Pulmonary artery endothelial cell (primary cell): ENCODE measurements at places on chromosomes 16 and 17.
A peak's percentile ranks its signal among the peaks of the same experiment; 100 is the strongest.

GRCh38 chr16:13873835-13874438 lies 46.0 kb upstream of the ERCC4 start:
- DNase-seq: no peak

GRCh38 chr17:29563816-29564215 lies 3.0 kb downstream of the ABHD15 start:
- no peak for DNase-seq

DNA sequence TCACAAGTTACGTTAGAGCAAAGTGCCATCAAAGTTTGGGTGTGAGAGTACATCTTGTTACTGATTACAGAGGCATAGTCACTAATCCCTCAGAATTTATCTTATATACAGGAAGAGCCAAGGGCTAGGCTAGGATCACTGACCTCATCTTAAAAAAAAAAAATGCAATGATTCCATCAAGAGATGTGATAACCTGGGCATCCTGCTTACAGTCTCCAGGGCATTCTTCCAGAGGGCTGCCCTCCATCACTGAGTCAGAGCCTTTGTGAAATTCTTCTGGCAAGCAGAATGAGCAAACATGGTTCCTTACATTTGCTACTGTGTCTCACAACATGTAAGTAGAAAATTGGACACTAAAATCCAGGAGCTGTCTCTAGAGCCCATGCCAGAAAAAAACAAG lies 410.6 kb downstream of the ZFHX3 start:
- peak; percentile 11 for DNase-seq

DNA sequence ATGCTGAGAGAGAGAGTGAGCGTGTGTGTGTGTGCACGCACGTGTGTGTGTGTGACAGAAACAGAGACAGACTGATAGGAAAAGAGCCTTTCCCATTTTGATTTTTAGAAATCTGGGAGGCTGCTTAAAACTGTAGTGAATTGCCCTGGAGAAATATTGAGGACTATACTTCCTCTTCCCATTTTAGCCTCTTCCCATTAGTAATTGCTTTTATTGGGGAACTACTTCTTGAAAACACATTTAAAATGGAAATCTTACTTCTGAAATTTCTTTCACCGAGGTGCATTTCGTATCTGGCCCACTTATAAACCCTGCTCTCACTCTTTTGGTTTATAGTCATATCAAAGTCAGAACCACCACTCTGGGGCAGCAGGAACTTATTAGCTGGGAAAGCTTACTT lies 47.1 kb downstream of the NUP93 start:
- no peak for DNase-seq

DNA sequence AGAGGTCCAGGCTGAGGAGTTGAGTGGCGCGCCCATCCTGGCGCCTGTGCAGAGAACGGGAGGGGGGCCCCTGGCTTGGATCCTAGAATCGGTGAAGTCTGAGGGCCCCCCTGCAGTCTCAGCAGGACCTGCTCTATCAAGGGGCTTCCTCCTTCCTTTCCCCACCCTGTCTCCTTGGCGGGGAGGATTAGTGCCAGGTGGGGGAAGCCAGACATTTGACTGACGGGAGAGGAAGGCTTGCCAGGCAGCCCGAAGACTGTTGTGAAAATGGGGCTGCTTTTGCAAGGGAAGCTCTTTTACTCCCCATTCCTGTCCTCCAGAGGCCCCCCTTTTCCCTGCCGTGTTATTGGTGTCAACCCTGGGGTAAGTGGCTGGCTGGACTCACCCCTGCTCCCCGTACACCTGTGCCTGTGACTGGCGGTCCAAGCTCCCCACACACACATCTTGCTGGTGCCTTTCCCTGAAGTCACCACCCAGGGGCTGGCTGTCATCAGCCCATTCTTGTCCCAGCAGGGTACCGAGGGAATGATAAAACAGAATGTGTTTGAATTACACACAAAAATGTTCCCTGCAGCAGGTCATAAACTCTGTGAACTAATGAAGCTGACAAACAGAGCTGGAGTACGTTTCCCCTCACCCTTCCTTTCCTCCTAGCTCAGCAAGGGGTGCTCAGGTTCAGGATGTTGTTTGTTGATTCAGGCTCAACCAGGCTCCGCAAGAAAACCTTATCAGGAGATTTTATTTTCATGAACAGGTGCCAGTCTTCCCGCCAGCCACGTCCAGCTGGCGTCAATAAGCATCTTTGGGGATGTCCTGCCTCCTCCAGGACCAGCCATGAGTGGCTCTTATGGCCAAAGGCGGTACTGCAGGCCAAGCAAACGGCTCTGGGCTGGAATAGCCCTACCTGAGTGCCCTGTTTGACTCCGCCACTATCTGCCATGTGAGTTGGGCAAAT lies 4.4 kb upstream of the ARMC7 start:
- DNase-seq: peak; percentile 48

DNA sequence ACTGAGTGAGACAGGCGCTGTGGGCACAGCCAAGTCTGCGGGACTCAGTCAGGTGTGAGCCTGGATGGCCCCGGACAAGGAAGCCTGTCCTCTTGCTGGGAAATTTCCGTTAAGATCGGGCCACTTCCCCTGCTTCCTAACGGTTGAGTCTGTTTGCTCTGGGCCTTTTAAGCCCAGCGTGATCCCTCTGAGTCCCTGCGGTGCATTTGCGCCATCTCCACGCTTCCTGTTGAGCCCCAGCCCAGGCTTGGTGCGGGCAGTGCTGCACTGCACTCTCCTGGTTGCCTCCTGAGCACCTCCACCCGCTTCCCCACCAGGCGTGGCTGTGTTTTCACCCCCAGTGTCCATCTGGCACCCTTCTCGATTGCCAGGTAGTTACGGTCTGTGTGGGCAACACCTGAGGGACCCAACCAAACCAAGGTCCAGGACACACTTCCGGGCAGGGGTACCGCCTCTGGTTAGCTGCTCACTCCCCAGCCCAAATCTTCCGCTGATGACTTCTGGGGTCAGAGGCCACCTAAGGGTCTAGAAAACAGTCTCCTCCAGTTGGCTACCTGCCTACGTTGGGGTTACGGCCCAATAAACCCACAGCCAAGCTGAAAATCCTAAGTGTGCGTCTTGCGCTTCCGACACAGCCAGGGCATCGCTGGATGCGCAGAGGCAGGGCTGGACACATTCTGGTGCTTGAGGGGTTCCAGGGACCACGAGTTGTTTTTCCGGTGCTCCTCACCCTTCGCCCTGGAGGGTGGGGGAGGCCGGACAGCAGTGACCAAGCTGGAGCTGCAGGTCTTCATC lies 1.4 kb upstream of the SLC25A10 start:
- DNase-seq: no peak

GRCh38 chr16:53958341-53958880 lies 254.5 kb downstream of the FTO start:
- no peak for DNase-seq

DNA sequence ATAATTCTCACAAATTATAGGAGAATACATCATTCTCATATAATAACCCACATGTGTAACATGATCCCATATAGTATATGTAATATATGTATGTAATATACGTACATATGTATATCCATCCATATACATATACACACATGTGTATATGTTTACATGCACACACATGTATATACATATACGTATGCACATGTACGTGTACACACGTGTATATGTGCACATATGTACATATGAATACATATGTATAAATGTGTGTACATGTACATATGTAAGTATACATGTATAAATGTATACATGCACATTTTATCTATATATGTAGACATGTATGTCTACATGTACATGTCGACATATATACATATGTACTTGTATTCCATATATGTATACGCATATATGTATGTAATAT lies 288.8 kb downstream of the NPIPA8 start:
- no peak for DNase-seq

DNA sequence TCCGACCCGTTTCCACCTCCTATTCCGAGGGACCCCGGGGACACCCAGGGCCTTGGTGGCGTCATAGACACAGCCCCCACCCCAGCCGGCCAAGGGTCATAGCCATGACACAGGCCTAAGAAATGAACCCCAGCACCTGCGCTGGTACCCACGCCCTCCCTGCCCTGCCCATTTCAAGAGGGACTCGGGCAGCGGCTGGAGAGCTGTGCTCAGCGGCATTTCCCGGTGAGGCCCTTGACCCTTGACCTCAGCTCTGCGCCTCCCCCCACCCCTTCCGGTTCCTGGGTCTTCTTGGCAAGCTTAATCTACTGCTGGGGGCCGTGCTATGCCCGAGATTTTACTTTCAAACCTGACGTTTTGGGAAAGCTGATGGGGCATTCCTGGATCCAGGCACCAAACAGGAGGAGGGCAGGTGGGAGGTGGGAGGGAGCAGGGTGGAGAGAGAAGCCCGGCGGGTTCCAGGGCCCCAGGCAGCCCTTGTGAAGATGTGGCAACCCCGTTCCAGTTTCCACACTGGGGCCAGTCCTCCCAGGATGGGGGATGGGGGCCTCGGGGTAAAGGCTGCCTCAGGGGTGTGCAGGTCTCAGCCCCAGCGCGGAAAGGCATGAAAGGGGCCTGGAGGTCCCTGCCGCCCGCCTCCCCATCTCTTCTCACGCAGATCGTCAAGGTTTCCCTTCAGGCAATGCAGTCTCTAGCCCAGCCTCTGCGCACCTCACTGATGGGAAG lies at the start of gene SLC22A31:
SLC22A31 (minus strand) TSS at position 414 of the 726 bp plus-strand sequence; CDS start at position 378, 36 bp downstream.
- no peak for DNase-seq

- DNase-seq: peak; percentile 84
Measured at GRCh38 chr16:30417529-30418349, 10.3 kb downstream of the ZNF771 start.

GRCh38 chr17:27310565-27311110 lies 16.7 kb downstream of the WSB1 start:
- no peak for DNase-seq

DNA sequence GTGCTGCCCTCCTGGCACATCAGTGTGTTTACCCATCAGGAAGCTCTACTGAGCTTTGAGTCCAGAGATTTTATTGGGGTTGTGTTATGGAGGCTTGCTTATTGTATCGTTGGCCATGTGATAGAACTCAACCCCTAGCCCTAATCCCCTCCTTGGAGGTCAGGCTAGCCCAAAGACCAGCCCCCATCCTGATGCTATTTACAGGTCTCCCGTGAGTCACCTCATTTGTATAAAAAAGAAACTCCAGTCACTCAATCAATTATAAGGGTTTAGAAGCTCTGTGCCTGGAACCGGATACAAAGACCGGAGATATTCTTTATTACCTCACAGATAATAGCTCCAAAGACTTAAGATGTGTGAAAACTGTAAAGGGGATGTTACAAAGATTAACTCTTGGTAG lies 405.9 kb downstream of the CNTNAP4 start:
- DNase-seq: no peak

- no peak for DNase-seq
Measured at GRCh38 chr17:60277258-60277657, 114.7 kb downstream of the USP32 start.

DNA sequence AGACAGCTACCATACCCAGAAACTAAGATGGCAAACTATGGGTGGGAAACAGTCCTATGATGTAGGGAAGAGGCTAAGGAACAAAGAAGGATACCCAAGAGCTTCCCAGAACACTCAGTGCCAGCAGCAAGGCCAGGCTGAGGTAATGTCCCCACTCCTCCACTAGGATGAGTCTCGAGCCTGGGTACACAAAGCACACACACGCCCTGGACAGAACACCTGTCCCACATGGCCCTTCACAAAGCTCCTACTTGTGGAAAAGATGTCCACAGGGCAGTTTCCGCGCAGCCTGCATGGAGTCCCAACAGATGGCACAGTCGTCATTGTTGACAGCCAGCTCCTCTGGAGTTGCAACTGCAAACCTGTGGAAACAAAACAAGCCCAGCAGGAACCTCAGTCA lies 23.9 kb downstream of the AMFR start:
- no peak for DNase-seq

DNA sequence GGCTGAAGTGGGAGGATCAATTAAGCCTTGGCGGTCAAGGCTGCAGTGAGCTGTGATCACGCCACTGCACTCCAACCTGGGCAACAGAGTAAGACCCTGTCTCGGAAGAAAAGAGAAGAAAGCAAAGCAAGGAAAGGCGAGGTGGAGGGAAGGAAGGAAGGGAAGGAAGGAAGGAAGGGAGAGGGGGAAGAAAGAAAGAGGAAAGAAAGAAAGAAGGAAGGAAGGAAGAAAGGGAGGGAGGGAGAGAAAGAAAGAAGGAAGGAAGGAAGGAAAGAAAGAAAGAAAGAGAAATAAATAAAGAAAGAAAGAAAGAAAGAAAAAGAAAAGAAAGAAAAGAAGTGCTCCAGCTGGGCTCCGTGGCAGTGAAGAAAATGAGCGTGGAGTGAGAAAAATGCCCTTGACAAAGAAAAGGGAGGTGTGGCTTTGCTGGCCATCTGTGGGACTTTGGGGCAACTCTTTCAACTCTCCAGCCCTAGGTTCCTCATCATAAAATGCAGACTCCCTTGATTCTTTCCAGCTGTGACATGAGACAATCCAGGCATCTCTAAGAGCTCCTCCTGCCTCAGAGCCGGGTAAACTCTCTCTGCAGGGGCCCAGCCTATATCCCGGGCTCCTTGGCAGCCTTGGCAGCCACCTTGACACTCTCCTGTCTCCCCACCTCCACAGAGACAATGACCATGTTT lies 2.4 kb downstream of the GSDMA start:
- DNase-seq: no peak

GRCh38 chr17:49280061-49280460 lies 49.5 kb upstream of the PHOSPHO1 start:
- no peak for DNase-seq

DNA sequence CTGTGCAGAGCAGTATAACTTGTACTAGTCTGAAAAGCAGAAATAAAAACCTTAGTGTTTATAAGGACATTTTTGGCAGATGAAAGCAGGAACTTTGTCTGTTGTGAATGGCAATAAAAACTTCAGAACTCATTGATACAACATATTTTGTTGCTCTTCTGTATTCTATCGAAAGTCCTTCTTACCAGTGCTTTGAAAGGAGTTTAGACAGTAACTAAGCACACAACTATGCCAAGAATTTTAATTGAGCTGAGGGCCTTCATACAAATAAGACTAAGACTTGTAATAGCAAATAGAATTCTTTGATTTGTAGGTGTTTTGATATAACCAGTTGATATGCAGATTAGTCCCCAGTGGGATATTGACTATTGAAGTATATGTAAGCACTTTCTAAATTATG lies 308.4 kb downstream of the ZFHX3 start:
- no peak for DNase-seq

DNA sequence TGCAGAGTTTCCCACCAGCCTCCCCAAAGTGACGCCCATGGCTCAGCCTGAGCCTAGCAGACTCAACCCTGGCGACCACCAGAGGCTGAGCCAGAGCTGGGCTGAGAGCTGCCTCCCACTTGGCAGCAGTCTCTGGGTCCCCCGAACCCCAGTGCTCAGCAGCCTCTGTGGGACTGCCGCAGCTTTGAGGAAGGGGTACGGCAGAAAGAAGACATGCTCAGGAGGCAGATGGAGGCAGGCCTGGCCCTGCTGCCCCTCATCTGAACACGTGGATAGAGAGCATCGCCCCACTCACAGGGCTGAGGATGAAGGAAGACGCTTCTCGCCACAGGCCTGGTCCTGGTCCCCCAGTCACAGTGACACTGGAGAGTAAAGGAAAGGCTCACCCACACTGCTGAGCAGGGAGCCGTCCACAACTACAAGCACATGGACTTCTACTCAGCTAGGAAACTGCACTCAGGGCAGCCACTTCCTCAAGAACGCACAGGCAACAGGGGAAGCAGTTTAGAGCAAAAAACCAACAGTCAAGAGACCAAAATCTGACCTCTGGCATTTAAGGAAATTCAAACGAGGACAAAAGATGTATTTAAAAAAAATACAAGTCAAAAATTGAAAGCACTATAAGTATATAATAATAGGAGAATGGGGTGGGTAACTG lies 45.2 kb upstream of the GSG1L start:
- DNase-seq: no peak
